ENCODE measurements at places on chromosomes 2 and 18.

DNA sequence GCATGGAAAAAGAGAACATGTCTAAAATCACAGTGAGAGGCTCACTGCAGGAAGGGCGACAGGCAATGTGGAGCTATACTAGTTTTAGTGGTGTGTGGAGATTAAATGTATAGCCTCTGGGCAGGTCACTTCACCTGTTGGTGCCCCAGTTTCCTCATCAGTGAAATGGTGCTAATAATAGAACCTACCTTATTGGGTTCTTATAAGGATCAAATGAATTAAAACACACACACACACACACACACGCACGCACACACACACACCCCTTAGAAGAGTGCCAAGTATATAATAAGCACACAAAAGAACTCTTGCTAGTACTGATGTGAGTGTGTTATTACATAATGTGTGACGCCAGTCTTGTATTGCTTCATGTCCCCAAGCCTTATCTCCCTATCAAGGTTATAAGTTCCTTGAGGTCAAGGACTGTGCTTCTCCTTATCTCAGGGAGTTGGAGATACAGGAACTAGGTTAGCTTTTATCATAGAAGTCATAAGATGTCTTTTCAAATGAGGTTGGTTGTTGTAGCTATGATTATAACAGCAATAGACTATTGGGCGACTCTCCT is 98.0 kb upstream of the CXCR4 start:
- no peak for ATAC-seq

GRCh38 chr2:14635391-14635871 is 2.9 kb downstream of the LRATD1 start:
- ATAC-seq = peak; percentile 47

GRCh38 chr2:39786761-39787522 is 7.9 kb upstream of the THUMPD2 start:
- ATAC-seq = no peak

DNA sequence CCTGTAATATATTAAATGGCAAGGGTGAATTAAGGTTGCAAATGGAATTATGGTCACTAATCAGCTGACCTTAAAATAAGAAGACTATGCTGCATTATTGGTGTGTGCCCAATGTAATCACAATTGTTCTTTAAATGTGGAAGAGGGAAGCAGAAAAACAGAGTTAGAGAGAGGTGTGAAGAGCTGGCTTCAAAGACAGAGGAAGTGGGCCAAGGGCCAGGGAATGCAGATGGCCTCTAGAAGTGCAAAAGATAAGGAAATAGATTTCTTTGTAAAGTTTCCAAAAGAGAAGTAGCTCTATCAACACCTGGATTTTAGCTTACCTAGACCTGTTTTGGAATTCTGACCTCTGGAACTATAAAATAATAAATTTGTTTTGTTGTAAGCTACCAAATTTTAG is 276.0 kb downstream of the LRRTM1 start:
- ATAC-seq = no peak

- ATAC-seq = no peak
Measured at GRCh38 chr2:129888896-129889295, 90.6 kb upstream of the RAB6C start.

DNA sequence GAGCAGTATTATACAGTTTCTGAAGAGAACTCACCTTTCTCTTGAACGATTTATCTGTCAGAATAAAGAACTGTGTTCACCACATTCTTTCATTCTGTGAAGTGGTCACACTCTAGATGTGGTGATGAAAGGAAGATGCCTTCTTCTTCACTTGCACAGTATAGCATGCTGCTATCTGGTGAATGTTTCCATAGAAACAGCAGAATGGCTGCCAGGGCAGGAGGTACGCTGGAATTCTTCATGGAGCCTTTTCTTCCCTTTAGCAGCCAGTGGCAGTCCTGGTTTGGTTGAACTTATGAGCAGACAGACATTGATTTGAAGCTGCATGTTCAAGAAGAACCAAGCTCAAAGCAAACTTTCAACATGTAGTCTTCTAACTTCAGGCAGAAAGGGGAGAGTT is 1157.9 kb upstream of the LRRTM1 start:
- no peak for ATAC-seq

DNA sequence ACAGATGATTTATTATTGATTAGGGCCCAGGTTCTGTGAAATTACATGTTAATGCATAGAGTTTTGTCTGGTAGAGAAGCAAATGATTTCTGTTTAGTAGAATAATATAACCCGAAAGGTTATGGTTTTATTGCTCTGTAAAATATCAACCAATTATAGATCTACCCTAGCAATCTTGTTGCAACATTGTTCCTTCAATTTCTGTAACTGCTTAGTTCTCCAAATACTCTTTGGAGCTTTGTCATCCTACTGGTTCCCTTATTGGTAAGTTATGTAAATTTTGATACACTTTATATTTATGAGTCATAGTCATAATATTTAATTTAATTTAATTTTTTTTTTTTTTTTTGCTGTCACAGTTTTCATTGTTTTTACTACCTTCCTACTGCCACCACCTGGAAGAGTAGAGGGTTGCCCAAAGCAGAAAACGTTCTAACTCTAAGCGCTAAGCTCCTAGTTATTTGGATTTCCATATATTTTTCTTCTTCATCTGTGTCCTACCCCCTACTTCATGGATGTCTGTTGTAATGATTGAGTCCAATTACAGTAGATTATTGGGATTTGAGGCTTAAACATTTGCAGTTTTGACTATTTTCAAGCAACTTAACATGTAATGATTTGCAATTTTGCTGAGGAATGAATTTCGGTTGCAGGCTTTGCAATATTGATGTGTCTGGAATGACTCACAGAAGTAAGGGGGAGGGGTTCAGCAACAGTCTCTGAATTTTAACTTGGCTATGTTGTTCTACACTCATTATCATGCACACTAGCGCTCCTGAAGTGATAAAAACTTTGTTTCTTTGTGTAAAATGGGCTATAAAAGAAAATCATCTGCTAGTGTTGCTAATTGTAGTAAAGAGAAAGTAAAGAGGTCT is 51.1 kb downstream of the NABP1 start:
- ATAC-seq = no peak

DNA sequence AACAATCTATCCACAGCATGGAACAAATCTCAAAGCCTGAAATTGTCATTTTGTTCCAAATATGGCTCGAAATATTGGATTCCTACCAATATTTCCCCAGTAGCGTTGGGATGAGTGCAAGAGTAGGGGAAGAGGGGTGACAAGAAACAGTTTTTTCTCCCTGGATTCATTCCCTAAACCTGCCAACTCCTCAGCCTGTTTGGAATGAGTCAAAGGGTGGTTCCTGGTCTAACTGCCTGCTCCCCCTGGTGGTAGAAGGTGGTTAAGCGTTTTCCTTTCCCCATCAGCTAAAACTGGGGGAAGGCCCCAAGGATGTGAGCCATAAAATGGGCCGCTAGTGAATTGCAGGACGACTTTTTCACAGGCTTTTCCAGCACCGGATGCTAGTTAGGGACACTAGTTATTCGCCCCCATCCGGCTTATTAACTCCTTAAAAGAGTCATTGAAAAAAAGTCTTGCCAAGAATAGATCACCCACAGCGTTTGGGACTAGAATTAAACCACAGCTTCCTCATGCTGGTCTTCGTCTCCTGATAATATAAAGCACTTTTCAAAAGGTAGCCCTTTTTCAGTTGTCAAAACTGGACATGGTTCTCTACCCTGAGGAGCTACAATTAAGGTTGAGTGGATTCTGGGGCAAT is 72.5 kb downstream of the DHRS9 start:
- ATAC-seq = peak; percentile 75

GRCh38 chr2:190336420-190336819 is 7.0 kb upstream of the INPP1 start:
- no peak for ATAC-seq

DNA sequence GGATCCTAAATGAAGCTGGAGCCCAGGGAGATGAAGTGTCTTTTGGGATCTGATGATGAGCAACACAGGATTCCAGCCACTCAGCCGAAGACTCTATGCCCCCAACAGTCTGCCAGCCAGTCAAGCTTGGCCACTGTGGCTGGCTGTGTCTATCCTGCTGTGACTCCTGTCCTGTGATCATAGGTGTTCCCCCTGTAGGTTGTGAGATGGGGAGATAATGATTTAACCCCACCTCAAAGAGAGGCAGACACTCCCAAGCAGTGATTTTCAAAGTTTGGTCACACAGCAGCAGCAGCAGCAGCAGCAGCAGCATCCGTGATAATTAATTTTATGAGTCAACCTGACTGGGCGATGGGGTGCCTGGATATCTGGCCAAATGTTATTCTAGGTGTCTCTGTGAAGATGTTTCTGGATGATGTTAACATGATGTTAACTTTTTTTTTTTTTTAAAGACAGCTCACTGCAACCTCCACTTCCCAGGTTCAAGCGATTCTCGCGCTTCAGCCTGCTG is 21.4 kb upstream of the RHOB start:
- no peak for ATAC-seq

Data from esophagus mucosa (tissue), 1 donor.